MCF 10A (cell line): ENCODE measurements at places on chromosomes 7 and 10. TPM values are rescaled to one million over a fixed set of nuclear protein-coding genes. Genes with fewer than 3 reads are reported as not detected.

The DNAJC30 gene
- 11.0 and 11.4 TPM in 2 replicates for total RNA-seq

The KIAA1549 gene
- total RNA-seq = 7.1 and 8.4 TPM in 2 replicates

The RSU1 gene
- total RNA-seq = 50.5 and 54.4 TPM in 2 replicates

The METTL27 gene
- total RNA-seq = 4.4 and 7.3 TPM in 2 replicates

The PLXDC2 gene
- 10.6 and 23.3 TPM in 2 replicates for total RNA-seq
